T47D (cell line): ENCODE measurements at places on chromosomes 7 and 10.

DNA sequence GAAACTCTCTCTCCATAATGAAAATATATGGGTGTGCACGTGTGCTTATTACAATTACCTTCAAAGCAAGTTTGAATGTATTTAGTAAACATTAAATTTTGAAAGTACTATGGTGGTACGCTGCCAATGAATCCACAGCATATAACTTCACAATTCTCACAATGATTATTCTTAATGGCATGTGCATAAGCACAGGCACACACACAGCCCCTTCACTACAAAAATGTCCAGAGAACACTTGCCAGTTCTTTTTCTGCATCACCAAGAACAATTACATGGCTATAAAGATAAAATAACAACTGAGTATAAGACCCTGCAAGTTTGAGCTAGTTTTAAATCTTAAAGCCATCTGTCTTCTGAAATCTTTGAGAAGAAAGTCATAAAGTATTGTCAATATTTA is 22.2 kb downstream of the SGCE start:
- no peak for DNase-seq

DNA sequence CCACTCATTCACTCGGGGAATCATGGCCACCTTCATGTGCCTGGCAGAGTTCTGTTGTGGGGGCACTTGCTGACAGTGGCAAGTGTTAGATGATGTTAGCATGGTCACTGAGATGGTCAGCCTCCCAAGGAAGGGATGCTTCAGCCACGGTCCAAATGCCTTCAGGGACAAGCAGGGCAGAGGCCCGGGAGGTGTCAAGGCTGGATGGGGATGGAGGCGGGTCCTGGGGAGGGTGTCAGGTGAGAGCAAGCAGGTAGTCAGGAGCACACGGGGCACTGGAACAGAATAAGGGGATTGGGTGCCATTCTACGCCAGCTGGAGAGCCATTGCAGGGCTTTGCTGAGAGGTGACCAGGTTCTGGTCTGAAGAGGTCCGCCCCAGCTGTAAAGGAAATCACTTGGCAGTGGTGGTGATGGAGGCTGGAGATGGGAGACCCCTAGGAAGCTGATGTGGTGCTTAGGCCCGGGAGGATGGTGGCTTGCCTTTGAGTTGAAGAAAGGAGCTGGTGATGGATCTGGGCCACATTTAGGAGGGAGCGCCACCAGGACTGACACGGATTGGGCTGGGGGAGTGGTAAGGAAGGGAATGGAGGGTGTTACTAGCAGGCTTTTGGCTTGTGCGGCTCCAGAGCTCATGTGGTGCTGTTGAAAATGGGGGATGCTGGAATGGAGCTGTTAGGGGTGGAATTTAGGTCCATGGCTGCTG is 24.1 kb downstream of the AGAP3 start:
- no peak for DNase-seq

GRCh38 chr10:110885932-110886674 is 14.4 kb downstream of the PDCD4 start:
- DNase-seq = peak; percentile 77

GRCh38 chr10:61992671-61993668 is 91.5 kb downstream of the ARID5B start:
- DNase-seq = no peak

- DNase-seq = no peak
Observed at GRCh38 chr7:81768951-81769778, 682 bp downstream of the HGF start.

DNA sequence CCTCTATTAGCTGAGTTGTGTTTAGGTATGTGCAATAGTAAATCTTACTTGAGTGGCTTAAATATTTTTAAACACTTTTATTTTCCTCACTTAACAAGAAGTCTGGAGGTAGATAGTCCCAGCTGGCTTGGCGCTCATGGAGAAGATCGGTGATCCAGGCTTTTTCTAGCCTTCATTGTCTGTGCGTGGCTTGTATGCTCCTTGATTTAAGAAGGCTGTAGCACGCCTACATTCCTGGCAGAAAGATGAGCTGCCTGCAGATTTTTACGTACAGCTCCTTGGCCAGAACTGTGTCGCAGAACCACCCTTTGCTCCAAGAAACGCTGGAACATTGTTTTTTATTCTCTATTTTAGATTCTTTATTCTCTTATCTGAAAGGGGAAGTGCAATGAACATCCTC is 284.1 kb downstream of the KIF20B start:
- no peak for DNase-seq

GRCh38 chr10:116970050-116970449 is 34.9 kb downstream of the SHTN1 start:
- DNase-seq = no peak

DNA sequence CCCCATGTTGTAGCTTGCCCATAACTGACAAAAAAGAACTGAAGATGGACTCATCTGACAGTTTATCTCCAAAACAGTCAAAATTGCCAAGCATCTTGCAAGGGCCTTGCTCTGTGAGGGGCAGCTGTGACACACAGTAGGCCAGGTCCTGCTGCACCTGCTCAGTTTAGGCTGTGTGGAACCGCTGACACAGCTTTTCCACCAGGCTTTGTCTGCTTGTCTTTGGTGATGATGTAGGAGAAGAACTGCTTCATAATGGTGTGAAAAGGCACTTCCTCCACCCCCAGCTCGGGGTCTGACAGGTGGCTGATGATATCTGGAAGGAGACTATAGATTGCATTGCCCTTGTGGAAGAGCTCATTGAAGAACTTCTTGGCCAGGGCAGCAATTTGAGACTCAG is 92.6 kb downstream of the NPSR1 start:
- DNase-seq = no peak

GRCh38 chr7:44767912-44768627 is 19.4 kb downstream of the ZMIZ2 start:
- no peak for DNase-seq

DNA sequence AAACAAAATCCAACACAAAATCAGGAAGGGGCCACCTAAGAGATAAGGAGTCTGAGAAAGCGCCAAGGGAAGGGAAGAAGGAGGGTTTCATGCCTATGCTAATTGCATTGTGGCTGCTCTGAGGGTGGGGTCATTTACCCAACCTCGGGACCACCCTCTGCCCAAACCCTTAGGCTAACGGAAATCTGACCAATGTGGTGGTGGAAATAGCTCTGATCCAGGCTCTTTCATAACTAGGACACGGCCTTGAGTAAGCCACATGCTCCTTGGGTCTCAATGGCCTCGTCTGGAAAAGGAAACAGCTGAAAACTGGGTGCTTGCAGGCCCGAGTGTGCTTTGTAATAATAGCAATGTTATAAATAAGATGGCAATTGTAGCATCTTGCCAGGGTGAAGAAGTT is 14.9 kb upstream of the SRGN start:
- DNase-seq = no peak

GRCh38 chr7:940599-941408 is 13.7 kb downstream of the ADAP1 start:
- no peak for DNase-seq

DNA sequence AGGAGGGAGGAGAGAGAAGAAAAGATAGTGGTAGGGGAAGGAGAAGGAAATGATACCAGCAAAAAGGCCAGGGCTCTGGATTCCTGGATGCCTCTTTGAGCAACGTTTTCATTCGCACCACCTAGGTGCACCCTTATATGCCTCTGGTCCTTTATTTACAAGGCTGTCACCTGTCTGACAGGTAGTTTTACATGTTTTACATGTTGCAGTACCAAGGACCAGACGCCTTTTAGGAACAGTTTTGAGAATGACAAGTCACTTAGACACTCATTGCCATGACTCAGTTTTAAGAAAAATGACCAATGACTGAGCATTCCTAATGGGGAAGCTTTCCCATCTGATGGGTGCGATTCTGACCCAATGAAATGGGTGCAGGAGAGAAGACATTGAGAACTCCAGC is 119.8 kb downstream of the GLI3 start:
- no peak for DNase-seq

- DNase-seq = no peak
Observed at GRCh38 chr10:4649471-4649870, 176.5 kb upstream of the AKR1E2 start.

GRCh38 chr7:69577221-69577620 is 21.1 kb upstream of the AUTS2 start:
- no peak for DNase-seq

DNA sequence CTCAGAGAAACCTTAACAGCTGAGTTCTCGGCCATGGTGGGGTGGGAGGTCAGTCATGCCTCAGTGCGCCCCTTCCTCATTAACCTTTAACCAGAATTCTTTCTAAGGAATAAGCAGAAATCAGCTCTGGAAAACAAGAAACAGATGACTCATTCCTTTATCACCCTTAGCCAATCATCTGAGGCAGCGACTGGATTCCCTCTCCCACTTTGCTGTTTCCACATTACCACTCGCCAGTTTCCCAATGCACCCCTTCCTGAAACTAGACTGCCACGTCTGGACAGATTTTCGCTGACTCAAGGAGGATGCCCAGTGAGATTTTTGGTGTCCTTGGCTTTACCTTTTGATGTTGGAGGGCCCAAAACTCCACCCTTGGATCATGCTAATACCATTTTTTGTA is 223.8 kb downstream of the PLXDC2 start:
- DNase-seq = no peak

DNA sequence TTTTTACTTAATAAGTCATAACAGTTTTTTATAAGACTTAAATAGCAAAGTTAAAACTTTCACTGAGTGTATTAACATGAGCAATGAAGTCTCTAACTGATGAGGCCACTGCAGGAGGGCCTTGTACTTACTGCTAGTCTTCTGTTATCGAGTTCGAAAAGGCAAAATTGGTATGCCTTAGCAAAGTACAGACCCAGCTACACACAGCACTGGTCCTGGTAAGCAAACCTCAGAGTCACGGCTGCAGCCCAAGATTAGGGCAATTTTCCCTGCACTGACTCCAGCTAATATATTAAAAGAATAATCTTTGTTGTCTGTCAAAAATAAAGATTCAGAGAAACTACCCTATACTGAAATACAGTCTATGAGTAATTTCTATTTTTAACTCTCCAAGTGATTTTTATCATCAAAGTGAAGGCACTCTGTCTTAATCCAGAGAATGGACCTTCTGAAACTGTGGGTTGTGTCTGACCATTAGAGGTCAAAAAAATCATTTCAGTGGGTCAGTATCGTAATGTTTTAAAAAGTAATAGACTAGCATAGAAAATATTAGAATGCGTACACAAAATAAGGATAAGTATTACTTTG is 85.7 kb downstream of the HBP1 start:
- no peak for DNase-seq

GRCh38 chr10:131271195-131271880 is 40.2 kb downstream of the TCERG1L start:
- DNase-seq = no peak

DNA sequence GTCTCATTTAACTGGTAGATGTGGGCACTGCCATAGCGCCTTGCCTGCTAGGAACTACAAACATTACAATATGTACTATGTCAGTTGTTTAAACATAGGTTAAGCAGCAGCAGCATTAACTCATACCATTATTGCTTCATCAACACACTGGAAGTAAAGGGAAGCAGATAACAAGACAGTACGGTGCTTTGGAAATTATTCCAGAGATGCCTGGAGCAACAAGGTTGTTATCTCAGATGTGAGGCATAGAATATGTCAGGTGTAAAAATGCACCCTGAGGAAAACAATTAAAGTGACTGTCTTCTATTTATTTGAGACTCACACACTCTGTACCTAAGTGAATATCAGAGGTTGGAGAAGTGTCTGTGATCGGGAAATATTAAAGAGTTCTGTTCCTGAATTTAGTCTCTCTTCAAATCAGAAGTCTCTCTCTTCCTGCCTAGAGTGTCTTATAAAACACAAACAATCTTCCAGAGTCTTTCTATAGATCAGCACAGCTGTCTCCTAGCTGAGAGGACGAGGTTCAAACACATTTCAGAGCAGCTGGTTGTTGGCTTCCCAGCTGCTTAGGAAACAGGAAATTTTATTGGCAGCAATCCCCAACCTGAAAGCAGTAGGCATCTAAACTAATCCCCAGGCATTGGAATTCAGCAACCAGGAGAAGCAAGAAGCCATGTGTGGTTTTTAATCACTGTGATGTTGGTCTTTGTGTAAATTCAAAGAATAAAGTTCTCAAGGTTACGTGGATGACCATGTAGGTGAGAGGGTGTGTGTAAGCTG is 994.4 kb upstream of the LRRTM3 start:
- no peak for DNase-seq

DNA sequence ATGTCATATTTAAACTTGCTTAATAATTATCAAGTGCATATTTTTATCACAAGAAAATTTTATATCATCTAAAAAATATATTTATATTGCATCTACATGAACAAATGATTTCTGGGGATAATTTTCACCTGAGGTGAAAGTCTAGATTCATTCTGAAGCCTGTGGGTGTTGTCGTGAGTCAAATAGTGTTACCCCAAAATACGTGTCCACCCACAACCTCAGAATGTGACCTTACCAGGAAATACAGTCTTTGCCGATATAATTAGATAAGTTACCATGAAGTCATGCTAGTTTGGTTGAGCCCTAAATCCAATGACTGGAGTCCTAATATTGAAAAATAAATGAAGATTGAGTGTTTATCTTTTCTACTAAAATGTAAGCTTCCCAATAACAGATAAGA is 203.0 kb upstream of the MDFIC start:
- no peak for DNase-seq

DNA sequence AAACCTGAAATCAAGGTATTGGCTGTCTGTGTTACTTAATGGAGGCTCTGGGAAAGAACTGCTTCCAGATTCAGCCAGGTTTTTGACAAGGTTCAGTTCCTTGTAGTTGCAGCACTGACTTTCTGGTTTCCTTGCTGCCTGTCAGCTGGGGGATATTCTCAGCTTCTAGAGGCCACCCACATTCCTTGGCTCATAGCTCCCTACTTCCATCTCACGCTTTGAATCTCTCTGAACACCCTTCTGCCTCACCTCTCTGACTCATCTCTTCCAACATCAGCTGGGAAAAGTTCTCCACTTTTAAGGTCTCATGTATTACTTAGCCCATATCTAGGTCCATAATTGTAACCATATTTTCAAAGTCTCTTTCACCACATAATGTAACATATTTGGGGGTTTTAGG is 22.9 kb upstream of the GPR22 start:
- DNase-seq = no peak

DNA sequence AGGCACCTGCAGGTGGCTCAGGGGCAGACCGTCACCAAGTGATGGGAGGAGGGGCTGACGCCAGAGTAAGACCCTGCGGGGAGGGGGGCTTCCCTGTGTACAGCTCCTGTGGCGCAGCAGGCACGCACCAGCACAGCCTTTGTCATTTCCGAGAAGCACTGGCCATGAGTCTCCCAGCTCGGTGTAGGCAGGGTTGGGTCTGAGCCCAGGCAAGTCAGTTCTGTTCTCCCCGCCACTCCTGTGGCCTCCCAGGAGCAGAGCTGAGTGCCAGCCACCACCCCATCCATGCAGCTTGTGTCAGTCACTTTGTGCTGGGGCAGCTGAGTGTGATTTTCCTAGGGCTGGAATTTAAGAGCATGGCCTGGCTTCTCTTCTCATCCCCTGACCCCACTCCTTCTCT is 13.2 kb downstream of the CPSF4 start:
- no peak for DNase-seq

- DNase-seq = no peak
Observed at GRCh38 chr7:44102846-44103565, 1.1 kb upstream of the AEBP1 start.

DNA sequence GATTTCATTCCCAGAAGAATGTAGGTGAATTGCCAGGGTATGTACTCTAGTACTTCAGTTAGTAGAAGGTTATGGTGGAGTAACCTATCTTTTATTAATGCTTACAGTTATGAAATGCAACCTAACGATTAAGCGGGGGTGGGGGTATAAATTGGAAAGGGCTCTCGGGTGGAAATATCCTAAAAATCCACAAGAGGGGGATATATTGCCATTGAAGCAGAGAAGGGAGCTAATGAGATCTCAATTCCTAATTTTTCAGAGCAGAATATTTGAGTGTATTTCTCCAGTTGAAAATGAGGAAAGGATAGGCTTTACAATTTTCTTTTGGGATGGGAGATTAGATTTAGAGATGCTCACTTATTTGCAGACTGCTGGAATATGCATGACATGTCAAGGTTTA is 90.8 kb downstream of the DNAJB9 start:
- DNase-seq = peak; percentile 20
